NCI-H1436 treated with DMSO at 0.1 percent for 48 hours (cell line): ENCODE measurements at places on chromosomes 12 and 14.

- no peak for DNase-seq
These were observed 195.5 kb upstream of the BTG1 start for GRCh38 chr12:92341065-92341668.

- DNase-seq, result no peak
These were observed 28.2 kb downstream of the TRAF3 start for GRCh38 chr14:102805371-102805891.

GRCh38 chr12:92899386-92900001 lies 29.6 kb downstream of the EEA1 start:
- DNase-seq, result no peak

GRCh38 chr12:109446869-109447268 lies 30.2 kb downstream of the KCTD10 start:
- no peak for DNase-seq

DNA sequence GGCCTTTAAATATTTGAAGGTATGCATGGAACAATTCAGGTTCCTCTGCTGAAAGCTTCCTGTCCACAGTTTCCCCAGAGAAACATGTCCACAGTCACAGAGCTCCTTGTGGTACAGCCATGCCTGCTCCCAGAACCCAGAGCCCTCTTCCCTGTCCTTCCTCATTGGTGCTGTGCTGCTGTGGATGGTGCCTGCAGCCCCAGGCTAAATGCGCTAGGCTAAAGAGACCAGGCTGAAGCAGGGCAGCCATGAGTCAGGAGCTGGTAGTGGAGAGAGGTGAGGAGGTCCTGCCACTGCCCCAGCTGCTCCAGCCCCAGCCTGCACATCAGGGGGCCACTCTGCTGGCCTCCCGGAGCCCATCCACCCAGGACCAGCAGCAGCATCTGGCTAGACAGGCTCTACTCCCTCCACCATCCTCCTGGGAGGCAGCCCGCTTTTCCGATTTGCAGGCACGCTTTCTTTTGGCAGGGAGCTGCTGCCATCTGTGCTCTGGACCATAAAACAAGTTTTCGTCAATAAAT lies 65.4 kb upstream of the DDX11 start:
- no peak for DNase-seq

- no peak for DNase-seq
These were observed 52.5 kb upstream of the RIN3 start for GRCh38 chr14:92460916-92461579.

DNA sequence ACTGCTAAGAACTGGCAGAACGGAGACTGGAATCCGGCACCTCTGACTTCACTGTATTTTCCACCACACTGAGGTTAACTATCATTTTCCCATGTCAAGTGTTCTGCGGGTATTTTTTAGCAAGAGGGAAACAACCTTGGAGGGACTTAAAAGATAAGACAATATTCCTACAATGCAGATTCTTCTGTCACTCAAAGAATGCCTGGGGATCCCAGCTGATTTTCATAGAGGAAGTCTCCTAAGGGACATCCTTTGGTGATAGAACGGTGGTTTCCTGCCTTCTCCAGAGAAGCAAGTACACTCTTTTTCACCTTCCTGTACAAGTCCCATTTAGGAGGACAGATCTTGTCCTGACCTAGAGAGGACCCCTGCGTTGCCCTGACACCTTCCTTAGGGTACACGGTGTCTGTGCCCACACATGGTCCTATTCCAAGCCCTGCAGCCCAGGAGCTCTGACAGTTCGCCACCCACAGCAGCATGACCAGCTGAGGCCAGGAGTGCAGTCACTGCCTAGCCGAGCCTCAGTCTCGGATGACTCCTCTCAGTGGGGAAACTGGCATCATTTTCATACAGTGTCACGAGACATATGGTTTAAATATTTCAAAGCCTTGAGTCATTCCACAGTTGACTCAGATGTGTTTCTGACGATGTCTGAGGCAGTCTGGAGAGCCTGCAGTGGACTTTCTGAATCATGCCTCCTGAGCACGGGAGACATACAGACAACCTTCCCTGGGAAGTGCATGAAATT lies 181.3 kb upstream of the FKBP4 start:
- no peak for DNase-seq

DNA sequence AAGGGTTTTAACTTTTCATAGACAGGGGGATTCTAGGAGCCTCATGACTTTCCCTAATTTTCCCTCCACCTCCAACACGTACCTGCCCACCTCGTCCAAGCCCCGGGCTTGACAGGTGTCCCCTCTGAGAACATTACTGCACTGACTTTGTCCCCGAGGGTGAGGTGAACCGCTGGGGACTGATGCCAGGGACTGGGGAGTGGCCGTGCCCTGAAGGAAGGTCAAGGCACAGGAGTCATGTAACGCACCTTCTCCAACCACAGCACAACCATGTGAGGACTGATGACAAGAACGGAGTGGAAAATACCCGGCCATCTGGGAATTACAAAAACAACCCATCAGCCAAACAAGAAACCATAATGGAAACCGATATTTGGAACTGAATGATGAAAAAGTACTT lies 214.7 kb upstream of the C14orf180 start:
- no peak for DNase-seq
